ENCODE measurements at places on chromosomes 7 and 10.
A peak's percentile ranks its signal among the peaks of the same experiment; 100 is the strongest.

DNA sequence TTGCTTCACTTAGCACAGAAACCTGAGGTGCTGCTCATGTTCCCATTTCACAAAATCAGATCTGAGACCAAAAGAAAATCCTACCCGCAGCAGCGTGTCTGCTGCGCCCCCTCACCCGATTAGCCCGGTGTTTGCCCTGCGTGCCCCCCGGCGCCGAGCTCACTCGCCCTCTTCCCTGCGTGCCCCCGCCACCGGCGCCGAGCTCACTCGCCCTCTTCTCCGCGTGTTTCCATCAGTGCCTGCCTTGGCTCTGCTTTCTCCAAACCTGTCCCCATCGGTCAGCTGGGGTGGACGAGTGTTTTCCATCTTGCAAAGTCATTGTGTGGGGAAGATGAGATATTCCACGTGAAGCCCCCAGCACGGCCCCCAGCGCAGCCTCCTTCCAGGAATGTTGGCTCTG is 225.3 kb upstream of the PITRM1 start:
- DNase-seq, result no peak

GRCh38 chr10:101120884-101121653 is 10.0 kb upstream of the TLX1 start:
- no peak for DNase-seq

DNA sequence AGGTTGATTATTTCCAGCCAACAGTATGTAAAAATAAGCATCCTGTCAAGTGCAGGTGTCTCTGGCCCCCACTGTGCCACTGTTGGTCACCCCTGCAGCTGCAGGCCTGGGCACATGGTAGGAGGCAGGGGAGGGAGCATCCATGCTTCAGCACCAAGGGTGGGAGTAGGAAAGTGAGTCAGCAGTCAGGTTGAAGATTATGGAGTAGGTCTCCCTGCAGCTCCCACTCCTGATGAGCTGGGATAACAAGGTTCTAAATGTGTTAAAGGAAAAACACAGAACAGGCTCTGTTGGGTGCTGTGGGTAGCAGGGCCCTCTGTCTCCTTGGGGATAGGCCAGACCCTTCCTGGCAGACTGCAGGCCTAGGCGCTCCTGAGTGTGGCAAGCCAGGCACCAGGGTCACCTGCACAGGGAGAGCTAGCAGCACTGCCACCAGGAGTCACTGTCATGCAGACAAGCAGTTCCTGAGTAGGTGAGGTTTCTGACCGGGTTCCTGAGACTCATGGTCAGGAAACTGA is 59.3 kb downstream of the NUDCD3 start:
- peak; percentile 43 for DNase-seq

- DNase-seq, result no peak
These were observed 7.5 kb upstream of the OPTN start for GRCh38 chr10:13092291-13093102.

- DNase-seq, result peak; percentile 67
These were observed 566 bp downstream of the ZNF789 start for GRCh38 chr7:99473315-99473596.

DNA sequence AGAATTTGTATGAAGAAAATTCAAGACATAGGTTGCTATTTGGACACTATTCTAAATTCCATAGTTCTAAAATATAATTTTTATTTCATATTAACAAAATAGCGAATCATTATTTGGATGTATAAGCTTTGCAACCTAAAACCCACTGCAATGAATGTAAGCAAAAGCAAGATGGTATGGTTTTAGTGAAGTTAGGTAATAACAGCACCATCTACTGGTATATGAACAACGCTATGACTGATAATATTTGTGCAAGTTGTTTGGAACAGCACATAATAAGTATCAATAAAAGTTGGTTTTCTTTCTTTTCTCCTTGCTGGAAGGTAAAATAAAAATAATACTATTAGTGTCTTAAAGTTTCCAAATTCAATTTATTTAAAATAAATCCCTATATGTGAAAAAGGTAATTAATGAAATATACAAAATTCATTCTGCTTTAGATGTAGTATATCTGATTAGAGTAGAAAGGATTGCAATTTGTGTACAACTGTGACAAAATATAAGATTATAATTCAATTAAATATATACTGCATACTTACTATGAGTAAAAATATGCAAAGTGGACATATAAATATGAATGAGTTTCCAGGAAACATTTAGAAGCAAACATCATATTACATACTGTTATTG is 79.0 kb upstream of the LSM8 start:
- DNase-seq, result no peak

DNA sequence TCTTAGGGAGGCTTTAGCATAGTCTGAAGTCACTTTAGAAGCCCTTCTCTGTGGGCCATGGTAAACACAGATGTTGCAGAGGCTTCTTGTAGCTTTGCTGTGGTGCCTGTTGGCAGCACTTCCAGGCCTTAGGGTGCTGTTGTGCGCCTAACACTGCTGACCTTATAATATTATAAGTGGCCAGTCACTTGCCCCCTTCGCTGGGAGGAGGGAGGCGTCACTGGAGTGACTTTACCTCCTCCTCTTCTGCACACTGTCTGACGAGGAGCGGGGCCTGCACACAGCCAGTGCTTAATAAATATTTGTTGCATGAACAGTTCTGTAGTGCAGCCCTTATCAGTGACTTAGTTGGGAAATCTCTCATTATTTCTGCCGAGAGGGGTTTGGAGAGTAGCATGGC is 63.3 kb downstream of the WDR37 start:
- no peak for DNase-seq

DNA sequence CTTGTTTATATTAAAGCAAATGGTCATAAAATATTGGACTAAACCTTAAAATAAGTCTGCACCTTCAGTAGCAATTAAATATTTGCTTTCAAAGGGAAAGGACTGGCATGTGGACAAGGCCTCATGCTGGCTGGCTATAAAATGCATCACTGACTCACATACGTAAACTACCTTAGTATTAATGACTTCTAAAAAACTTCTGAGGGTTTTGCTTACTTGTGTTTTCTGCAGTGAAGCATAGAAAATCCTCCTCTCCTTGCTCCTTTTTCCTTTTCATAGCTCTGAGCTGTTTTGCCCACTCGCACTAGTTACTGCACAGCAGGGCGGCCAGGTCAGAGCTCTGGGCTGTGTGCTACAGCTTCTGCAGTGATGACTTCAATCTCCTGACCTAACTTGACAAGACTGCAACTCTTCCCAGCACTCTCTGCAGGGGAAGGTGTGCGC is 82.3 kb downstream of the CUL2 start:
- no peak for DNase-seq

GRCh38 chr10:115539142-115539762 is 446.1 kb downstream of the ATRNL1 start:
- DNase-seq, result no peak

DNA sequence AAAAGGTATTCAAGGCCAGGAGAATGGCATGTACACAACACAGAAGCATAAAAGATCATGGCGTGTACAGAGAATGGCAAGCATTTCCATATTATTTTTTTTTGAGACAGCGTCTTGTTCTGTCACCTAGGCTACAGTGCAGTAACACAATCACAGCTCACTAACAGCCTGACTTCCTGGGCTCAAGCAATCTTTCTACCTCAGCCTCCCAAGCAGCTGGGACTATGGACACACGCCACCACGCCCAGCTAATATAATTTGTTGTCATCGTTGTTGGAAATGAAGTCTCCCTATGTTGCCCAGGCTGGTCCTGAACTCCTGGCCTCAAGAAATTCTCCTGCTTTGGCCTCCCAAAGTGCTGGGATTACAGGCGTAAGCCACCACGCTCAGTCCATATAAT is 27.3 kb downstream of the ANXA7 start:
- no peak for DNase-seq

DNA sequence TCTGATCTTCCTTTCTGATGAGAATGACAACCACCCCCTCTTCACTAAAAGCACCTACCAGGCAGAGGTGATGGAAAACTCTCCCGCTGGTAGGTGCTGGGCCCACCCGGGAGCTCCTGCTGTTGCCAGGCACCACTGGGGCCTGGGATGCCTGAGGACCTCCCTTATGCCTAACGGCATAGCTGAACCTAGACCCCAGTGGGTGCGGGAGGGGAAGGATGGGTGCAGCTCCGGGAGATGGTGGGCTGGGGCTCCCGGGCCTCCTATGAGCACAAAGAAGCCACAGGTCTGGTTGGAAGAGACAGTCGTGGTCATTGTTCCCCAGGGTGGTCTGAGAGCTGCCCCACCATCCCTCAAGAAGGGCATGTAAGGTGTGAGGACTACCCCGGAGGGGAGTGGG is 15.6 kb upstream of the VSIR start:
- DNase-seq, result no peak

- no peak for DNase-seq
These were observed 1.4 kb downstream of the CHST3 start for GRCh38 chr10:71965623-71966022.

DNA sequence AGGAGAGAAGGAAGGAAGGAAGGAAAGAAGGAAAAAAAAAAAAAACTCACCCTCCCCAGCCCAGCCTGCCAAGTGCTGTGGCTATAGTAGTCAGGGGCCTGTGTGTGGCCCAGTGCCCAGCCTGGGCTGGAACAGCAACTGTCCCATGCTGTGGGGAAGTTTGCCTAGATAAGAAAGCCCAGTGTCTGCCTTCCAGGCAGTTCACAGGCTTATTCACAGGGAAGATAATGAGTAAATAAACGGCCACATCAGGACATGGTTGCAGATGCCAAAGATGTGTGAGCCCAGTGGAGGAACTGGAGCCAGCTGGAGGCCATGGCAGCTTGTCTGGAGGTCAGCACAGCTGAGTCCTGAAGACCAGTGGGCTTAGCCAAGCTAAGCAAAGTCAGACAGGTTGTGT is 132.4 kb upstream of the FOXK1 start:
- no peak for DNase-seq

DNA sequence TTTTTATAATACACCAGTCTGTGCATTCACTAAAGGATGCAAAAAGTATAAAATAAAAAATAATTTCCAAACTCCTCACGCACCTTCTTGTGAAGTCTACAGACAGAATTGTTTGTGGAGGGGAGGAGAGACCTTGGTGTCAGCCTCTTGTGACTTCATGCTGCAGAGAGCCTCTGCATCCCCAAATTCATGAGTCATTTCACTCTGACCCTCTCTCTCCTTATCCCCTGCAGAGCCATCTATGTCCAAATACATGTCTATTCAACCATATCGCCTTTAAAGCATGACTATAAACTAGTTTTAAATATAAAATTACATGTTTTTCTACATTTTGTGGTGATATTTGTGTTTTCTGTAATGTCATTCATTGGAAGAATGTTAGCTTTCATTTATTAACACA is 6.0 kb downstream of the CREB5 start:
- no peak for DNase-seq

- DNase-seq, result no peak
These were observed 13.9 kb downstream of the BUD31 start for GRCh38 chr7:99422625-99423024.

- peak; percentile 27 for DNase-seq
These were observed 93.2 kb downstream of the REEP3 start for GRCh38 chr10:63614371-63614891.

DNA sequence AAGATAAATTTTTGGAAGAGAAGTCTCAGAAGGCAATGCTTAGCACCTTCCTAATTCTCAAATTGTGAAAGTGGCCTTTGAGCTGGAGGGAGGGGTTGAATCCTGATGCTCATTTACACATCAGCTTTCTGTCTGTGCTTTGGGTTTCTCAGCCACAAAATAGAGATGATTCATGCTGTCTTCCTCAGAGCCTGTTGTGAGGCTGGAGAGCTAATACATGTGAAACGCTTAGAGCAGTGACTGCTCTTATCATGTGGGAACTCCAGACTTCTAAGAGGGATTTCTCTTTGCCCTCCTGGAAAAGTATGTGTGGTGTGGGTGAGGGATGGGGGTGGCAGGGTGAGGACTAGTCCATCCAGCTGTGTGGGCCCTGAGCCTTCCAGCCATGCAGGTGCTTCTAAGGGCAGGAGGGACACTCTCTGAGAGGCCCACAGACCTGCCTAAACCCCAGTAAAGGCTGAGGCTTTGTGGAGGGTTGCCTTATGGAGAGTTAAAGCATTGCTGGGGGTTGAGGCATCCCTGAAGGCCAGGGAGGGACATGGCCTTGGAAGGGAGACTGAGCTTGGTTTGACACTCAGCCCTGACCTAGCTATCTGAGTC is 4.8 kb upstream of the EVX1 start:
- DNase-seq, result no peak

DNA sequence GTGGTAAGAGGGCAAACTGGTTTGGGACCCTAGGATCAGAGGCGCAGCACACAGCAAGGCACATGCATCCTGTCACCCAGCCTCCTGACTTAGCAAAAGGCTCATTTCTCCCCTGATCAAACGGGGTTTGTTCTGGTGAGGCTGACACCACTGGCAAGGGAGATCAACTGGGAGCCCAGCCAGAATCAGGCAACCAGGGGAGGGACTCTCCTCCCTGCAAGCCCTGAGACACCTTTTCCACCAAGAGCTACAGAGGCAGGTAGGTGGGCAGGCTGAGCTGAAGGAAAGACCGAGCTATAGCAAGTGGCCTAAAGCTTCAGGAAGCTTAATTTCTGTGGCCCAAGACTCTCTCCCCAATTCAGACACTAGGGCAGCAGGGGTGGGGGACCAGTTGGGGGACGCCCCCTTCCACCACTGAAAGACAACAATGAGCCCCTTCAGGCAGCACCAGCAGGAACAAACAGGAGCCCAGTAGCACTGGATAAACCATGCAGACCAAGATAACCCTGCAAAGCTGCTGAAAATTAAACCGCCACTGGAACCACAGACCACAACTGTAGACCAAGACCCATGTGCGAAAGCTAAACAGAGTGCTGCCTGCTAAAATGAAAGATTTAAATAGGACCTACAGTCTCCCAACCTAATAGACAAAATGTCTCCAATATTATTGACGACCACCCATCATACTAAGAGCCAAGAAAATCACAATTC is 27.1 kb upstream of the SAR1A start:
- no peak for DNase-seq

GRCh38 chr7:96151889-96152288 is 170.0 kb downstream of the SLC25A13 start:
- no peak for DNase-seq

DNA sequence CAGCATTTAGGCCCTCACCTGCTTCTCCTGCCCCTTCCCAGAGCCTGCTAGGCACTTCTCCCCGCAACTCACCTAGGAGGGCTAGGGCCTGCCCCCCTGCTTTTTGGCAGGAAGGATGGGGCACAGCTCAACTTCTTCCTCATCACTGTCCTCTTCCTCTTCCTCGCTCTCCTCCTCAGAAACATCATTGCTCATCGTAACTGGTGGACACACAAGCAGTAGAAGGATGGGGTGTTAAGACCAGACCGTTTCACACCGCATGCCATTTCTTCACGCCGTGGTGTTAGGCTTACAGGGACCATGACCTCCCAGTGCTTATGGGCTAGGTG is 1.6 kb downstream of the NPM3 start:
- DNase-seq, result no peak

DNA sequence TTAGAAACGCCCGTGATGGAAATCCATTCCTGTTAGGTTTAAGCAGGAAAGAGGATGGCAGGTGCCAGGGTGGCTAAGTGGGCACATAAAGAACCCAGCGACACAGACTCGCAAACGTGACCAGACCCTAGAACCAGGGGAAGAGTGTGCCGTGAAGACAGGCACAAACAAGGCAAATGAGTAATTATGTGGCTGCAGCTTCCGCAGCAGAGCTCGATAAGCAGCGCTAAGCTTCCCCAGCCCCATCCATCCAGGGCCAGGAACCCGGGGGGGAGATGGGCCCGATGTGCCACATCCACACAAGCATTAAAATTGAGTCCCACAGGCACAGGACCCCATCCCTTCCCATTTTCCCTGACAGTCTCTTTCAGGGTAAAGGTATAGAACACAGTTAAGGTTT is 14.0 kb upstream of the ZFAND2A start:
- DNase-seq, result no peak
